ENCODE measurements at places on chromosomes 11 and 22.

DNA sequence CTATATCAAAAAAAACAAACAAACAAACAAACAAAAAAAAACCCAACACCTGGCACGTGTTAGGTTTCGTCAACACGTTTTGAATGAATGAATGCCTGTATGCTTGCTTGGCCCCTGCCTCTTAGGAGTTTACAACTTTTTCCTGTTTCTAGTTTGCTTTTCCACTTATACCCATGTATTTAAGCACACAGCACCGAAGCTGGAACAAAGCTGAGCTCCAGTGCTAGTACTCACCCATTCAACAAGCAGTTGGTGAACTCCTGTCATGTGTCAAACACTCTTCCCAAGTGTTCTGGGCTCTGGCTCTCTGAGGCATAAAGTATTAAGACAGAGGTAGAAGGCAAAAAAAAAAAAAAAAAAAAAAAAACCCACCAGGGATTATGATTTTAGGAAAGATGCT is 599.3 kb downstream of the BUD13 start:
- DNase-seq, result no peak

DNA sequence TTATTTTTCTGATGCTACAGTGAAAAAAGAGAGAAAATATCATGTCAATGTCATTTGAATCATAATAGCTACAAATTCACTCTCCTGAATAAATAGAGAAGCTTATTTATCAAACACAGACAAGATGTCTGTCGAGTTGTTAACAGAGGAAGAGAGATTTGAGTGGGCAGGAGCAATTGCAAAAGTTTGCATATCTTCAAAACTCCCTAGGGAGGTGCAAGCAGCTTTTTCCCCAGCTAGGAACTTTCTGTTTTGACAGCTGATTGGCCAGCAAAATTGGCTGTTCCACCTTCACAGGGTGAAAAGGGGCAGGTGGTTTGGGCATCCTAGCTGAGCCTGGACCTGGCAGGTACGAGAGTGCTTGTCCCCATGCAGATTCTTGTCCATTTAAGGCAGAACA is 98.2 kb downstream of the NTM start:
- DNase-seq, result no peak

DNA sequence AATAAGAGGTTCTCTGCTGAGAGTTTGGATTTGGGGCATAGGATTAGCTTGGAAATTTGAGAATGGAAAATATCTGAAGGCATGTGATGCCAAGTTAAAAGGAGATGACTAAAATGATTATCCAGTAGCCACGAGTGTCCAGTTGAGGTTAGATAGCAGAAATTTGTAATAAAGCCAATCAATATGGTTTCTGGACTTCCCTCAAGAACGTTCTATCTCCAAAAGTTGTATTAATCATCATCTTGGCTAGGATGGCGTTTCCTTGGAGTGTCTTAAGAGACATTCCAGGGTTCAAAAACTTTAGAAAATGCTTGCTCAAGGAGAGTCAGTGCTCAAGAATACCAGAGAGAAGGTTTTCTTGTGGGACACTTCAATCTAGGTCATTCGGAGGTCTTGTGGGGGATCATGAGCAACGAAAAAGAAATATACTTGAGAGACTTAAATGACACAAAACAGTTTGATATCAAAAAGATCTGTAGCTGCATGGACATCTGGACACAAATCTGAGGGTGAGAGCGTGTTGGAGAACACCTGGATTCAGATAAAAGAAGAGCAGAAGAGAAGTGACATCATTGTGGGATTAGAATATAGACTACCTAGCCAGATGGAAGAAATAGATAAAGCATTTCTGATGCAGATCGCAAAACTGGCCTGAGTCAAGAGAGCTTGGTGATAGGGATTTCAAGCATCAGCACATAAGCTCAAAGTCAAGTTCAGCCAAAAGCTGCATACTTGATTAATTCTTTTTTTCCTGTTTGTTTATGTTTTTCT is 97.7 kb downstream of the ARFGAP2 start:
- no peak for DNase-seq

GRCh38 chr11:12015486-12015885 is 7.1 kb upstream of the DKK3 start:
- no peak for DNase-seq

DNA sequence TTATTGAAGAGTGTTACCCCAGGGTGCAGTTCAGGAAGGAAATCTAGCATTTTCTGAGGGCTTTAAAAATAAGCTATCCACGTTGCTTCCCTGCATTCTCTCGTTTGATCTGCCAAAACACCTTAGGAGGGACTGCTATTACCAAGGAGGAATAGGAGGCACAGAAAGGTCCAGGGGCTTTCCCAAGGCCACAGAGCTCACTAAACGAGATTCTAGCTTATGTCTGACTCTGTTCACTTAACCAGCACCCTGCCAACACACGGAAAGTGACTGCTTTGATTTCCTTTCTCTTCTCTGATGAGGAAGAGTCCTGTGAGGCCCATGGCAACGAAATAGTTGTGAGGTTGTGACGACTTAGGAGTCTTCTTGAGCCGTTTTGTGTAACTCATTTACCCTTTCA is 3.4 kb upstream of the PTPN5 start:
- no peak for DNase-seq

DNA sequence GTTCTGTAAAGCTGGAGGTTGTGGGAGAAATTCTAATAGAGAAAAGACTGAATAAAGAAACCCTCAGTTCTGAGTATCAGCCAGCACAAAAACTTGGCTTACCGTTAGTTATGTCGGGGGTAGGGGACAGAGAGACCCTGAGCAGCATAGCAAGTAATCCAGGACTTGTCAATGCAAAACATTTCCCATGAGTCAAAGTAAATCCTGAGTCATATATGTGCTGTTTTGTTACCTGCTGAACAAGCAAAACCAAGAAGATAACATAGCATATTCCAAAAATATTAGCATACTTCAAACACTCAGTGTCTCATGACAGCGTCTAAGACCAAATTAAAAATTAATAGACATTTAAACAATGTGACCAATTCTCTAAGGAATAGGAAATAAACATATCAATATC is 75.1 kb upstream of the LUZP2 start:
- no peak for DNase-seq

GRCh38 chr22:31241936-31242335 is 29.8 kb downstream of the LIMK2 start:
- no peak for DNase-seq

- DNase-seq, result no peak
Observed at GRCh38 chr11:65844231-65844872, 10.6 kb downstream of the SNX32 start.

DNA sequence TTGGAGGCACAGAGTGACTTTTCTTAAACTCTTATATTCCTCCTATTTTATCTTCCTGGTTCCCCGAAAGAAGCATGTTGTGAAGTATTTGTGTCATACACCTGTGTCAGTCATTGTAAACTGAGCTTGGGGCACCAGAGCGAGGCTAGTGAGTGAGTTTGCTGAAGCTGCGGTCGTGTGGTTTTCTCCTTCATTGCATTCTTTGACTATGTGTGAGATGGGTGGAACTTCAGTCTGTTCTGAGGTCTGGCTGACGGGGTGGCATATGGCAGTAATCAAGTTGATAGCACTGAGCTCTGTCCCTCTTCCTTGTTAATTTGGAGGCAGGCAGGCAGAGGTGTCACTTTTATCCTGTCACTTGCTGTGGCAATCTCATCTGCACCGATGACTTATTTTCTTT is 4.2 kb downstream of the VPS26B start:
- DNase-seq, result no peak
